A549 treated with GW870086 at 1 μM for 4 hours (cell line): ENCODE measurements at places on chromosomes 11 and 22. TPM values are rescaled to one million over a fixed set of nuclear protein-coding genes. Genes with fewer than 3 reads are reported as not detected.

OR52E2 gene
- total RNA-seq: not detected in 5 replicates

VWA5A gene
- total RNA-seq: 0.21 to 0.34 TPM (median 0.27 TPM) in 5 replicates

FHIP1B gene
- total RNA-seq: 14.0 to 19.4 TPM (median 17.4 TPM) in 5 replicates

CARD18 gene
- total RNA-seq: not detected in 5 replicates

NAA40 gene
- 13.6 to 17.0 TPM (median 15.0 TPM) in 5 replicates for total RNA-seq

OR10V1 gene
- not detected in 5 replicates for total RNA-seq

MFRP gene
- total RNA-seq: not detected in 5 replicates

ROBO4 gene
- not detected in 5 replicates for total RNA-seq

KIRREL3 gene
- total RNA-seq: 9.4 to 11.6 TPM (median 10.1 TPM) in 5 replicates

C11orf52 gene
- not detected in 5 replicates for total RNA-seq

HSPB2 gene
- 0.13 to 0.29 TPM in 2 of 5 replicates, not detected in the others for total RNA-seq

RBMXL2 gene
- not detected in 5 replicates for total RNA-seq

FGF3 gene
- not detected in 5 replicates for total RNA-seq

LUZP2 gene
- not detected in 5 replicates for total RNA-seq

BTBD18 gene
- total RNA-seq: not detected in 5 replicates

ATP6V1E1 gene
- 115 to 135 TPM (median 123 TPM) in 5 replicates for total RNA-seq
